Daoy (cell line): ENCODE measurements at places on chromosomes 1 and 21. TPM values are rescaled to one million over a fixed set of nuclear protein-coding genes. Genes with fewer than 3 reads are reported as not detected.

DNA sequence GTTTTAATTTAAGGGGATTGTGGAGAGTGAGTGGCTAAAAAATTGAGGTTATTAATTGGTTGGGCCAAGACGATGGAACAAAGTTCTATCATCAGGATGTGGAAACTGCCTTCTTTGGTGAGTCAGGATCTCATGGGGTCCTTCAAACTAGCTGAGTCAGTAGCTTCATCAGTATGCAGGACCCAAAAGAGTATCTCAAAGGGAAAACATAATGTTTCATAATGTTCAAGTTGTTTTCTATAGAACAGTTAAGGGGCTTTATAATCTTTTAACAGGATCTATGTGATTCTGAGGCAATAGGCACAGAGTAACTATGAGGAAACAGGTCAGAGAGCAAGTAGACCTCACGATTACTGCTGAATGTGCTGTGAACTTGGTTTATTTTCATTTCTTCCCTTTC lies 3.2 kb upstream of the OLFML2B start:
- no peak for DNase-seq

- no peak for DNase-seq
Measured at GRCh38 chr1:30472009-30472408, 251.4 kb downstream of the MATN1 start.

SPRR4 gene
- total RNA-seq = not detected in 2 replicates

- no peak for DNase-seq
Measured at GRCh38 chr1:197909384-197909783, 7.0 kb downstream of the C1orf53 start.

AGT gene
- total RNA-seq = not detected in 2 replicates

- DNase-seq = no peak
Measured at GRCh38 chr1:167106119-167106461, 12.2 kb downstream of the STYXL2 start.

NMNAT1 gene
- 8.5 and 15.2 TPM in 2 replicates for total RNA-seq

CDC7 gene
- total RNA-seq = 26.2 and 29.0 TPM in 2 replicates

GRCh38 chr1:94550800-94551241 lies 9.3 kb upstream of the F3 start:
- DNase-seq = no peak

DNA sequence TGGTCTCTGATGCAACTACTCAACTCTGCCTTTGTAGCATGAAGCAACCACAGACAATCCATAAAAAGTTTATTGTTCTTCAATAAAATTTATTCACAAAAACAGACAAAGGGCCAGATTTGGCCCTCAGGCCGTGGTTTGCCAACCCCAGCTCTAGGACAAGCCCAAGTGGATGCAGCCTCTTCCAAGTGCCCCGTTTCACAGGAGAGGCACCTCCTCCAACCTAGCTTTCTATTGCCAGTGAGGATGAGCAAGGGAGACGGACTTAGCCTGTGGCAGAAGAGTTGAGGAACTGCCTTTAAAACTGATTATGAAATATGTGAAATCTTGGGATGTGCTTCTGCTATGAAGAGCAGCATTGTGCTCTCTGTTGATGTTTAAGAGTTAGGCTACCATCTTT lies 105.4 kb downstream of the PSMG1 start:
- no peak for DNase-seq

GREM2 gene
- not detected in 2 replicates for total RNA-seq

GRCh38 chr21:27807596-27807995 lies 840.7 kb upstream of the ADAMTS5 start:
- DNase-seq = peak; percentile 19

DNA sequence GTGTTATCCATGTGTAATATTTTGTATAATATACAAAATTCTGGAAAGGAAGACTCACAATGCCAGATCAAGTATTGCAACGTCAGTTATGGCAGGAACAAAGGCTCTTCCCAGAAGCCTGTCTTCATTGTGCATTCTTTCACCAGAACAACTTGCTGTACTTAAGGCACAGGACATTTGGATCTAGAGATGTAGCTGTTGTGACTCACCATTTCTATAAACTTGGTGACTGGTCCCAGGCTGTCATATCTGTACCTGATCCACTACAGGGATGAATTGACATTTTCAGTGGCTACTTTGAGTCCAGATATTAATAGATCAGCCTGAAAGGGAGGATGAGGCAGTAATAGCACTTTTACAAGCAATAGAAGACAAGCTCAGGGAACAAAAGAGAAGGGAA lies 299.8 kb downstream of the DISC1 start:
- no peak for DNase-seq

GRCh38 chr1:36365381-36365780 lies 20.3 kb downstream of the STK40 start:
- no peak for DNase-seq

- no peak for DNase-seq
Measured at GRCh38 chr21:29557931-29558725, 259.4 kb downstream of the BACH1 start.

IL20 gene
- total RNA-seq = not detected in 2 replicates

DNA sequence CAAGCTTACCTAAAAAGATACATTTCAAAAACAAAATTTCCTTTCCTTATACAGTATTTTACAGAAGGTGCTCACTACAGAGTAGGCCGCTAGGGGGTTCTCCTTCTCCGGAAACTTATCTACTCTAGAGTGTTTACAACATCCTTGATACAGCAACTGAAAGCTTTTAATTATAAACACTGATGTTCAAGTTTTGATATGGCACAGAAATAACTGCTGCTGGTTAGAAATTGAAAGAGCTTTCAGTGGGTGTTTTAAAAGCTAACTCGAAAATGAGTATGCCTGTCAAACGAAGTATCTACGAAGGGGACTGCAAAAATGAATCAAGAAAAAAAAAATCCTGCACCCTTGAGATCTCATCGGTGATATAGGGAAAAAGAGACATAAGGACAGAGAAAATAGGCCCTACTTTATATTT lies 1.0 kb downstream of the YOD1 start:
- DNase-seq = peak; percentile 37

SORT1 gene
- total RNA-seq = 14.1 and 16.3 TPM in 2 replicates

- DNase-seq = no peak
Measured at GRCh38 chr1:96533820-96534219, 187.8 kb upstream of the PTBP2 start.

- peak; percentile 41 for DNase-seq
Measured at GRCh38 chr1:185850366-185850765, 116.2 kb downstream of the HMCN1 start.

LGR6 gene
- total RNA-seq = 0.23 and 1.2 TPM in 2 replicates
